ENCODE measurements at places on chromosomes 12 and 14.

- peak; percentile 6 for DNase-seq
Measured at GRCh38 chr12:11553871-11554533, 95.5 kb upstream of the ETV6 start.

- no peak for DNase-seq
Measured at GRCh38 chr14:59739794-59740193, 130.8 kb downstream of the RTN1 start.

DNA sequence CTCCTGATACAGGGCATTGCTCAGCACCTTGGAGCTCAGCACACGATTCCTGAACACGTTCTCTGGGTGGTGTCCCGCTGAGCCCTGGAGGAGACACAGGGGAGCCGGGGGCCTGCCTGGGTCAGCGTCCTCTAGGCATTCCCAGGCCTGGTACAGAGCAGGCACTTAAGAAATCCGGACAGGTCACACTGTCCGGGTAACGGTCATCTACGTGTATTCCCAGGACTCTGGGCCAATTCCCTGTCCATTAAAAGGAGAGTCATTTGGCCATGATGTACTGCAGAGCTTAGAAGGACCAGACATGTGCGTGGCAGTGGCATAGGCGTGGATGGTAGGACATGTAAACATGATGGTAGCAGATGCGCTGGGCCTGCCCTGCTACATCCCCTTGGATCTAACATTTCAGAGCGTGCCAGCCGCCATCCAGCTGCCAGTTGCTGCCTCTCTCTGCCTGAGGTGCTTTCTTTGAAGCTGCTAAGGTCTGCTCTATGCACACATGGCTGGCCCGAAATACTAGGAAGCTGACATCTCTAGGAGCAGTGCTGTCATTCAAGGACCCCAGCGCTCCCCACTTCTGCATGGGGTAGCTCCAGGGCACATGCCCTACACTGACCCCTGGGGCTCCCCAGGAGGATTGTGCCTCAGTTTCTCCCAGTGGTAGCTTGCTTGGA, 273.1 kb upstream of the RTL1 start:
- no peak for DNase-seq

- DNase-seq, result no peak
Measured at GRCh38 chr14:65750906-65751305, 338.4 kb downstream of the FUT8 start.

DNA sequence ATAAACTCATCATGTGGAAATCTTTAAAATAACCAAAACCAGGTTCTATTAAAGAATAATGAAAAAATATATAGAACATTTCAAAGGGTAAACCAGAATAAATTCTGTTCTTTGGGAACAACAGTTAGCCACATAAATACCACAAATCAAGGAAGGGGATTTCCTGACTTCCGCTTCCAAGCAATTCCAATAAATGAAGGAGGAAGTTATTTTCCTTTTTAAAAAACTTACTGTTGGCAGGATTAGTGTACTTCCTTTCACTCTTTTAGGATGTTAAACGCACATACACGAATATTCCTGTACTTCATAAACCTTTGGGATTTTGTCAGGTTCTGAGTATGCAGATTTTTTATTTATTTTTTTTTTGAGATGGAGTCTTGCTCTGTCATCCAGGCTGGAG, 13.7 kb upstream of the LIMA1 start:
- no peak for DNase-seq

GRCh38 chr14:102316338-102316742, 3.2 kb upstream of the ZNF839 start:
- DNase-seq, result no peak
